ENCODE measurements at places on chromosomes 13 and 19.

DNA sequence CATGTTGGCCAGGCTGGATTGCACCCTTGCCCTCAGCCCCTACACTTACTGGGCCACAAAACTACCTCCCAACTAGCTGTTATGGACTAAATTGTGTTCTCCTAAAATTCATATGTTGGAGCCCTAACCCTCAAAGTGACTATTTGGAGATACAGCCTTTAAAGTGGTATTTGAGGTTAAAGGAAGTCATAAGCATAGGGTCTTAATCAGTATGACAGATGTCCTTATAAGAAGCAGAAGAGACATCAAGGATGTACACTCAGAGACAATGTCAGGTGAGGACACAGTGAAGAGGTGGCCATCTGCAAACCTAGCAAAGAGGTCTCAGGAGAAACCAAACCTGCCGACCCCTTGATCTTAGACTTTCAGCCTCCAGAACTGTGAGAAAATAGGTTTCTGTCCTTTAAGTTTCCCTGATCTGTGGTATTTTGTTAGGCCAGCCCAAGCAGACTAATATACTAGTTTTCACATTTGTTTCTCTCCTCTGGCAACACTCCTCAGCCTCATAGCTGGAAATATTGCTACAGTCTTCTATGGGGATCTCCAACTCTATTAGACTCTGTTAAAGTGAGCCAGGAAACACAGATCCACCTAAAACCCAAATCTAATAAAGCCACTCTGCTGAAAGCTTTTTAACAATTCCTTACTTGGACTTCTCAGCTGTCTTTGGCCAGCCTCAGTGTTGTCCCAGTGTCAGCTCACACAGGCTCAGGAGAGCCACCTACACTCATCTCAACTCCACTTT is 256.5 kb downstream of the TBC1D4 start:
- DNase-seq, result no peak

- DNase-seq, result no peak
Measured at GRCh38 chr13:111230385-111230930, 90.0 kb upstream of the TEX29 start.

DNA sequence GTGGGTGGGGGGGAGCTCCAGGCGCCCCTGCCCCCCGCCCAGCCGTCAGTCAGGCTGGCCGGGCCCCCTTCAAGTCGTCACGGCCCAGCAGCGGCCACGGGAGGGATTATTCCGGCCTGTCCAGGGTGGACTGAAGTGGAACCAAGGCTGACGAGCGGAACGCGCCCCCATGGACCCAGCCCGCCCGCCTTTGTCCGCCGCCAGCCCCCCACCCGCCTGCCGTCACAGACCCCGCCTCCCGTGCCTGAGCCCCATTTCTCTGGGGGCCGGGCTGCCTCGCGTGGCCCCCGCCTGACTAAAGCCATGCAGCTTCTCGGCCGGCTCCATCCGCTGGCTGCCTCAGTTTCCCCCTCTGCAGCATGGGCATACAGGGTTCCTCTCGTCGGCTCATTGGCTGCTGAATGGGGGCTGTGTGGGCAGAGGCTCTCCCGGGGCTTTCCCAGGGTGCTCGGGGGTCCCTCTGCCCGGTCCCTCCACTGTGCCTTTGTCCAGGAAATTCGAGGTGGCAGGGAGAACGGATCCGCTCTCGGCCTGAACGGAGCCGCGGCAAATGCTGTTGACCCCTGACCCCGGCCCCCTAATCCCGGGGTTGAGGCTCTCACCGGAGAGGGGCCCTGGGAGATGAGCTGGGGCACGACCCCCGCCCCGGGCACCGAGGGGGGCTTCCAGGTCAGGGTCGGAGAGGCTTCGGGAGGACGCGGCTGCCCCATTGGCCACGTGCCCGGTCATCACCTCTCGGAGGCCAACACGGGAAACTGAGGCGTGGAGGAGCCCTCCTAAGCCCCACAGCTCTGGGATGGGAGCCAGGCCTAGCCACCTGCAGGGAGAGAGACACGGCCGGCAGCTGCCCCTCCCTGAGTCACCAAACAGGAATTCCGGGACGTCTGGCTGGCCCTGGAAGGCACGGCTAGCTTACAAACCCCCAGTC is 27.4 kb downstream of the EFNA2 start:
- DNase-seq, result no peak

- no peak for DNase-seq
Measured at GRCh38 chr13:83620530-83621220, 261.6 kb downstream of the SLITRK1 start.

DNA sequence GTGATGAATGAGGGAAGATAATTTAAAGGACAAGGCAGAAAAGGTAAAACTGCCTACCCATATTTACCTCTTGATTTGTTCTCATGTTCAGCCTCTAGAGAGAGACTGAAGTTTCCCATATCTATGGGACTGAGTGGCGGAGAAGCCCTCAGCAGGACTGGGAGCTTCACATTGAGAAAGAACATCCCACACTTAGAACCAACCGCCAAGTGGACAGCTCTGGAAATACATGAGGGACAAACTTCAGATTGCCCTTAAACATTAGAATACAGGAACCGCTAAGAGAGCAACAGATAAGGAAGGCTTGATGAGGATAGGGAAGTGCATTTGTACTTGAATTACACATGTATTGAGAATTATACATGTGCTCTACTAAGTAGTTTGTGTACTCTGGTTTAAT is 316.0 kb upstream of the MIR17HG start:
- no peak for DNase-seq

GRCh38 chr13:80428349-80429096 is 87.6 kb upstream of the SPRY2 start:
- DNase-seq, result no peak

DNA sequence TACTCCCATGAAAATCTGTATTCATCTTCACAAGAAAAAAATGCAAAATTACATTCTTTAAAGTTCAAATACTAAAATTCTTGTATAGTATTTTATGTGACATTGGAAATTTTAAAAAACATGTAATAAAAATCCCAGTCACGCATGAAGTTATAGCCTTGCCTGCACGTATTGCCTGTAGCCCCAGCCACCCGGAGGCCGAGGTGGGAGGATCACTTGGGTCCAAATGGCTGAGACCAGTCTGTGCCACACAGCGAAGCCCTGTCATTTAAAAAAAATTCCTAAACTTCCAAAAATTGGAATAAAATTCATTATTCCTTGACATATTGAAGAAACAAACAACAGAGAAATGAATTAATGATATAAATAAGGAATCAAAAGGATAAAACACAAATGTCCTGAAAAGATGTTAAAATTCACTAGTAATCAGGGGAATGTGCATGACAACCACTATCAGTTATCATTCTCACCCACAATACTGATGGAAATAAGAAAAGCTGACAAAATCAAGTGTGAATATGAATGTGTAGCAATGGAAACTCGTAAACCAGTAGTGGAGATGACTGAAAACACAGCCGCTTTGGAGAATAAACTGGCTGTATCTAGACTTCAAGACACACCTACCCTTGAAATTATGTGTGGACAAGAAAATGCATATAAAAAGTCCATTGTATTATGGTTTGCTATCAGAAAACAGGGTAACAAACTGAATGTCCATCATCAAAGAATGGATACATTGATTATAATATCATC is 7.5 kb downstream of the CARD8 start:
- DNase-seq, result no peak

- no peak for DNase-seq
Measured at GRCh38 chr13:113117911-113118260, 4.7 kb upstream of the F10 start.

GRCh38 chr13:45333977-45334922 is 6.7 kb downstream of the TPT1 start:
- peak; percentile 16 for DNase-seq

DNA sequence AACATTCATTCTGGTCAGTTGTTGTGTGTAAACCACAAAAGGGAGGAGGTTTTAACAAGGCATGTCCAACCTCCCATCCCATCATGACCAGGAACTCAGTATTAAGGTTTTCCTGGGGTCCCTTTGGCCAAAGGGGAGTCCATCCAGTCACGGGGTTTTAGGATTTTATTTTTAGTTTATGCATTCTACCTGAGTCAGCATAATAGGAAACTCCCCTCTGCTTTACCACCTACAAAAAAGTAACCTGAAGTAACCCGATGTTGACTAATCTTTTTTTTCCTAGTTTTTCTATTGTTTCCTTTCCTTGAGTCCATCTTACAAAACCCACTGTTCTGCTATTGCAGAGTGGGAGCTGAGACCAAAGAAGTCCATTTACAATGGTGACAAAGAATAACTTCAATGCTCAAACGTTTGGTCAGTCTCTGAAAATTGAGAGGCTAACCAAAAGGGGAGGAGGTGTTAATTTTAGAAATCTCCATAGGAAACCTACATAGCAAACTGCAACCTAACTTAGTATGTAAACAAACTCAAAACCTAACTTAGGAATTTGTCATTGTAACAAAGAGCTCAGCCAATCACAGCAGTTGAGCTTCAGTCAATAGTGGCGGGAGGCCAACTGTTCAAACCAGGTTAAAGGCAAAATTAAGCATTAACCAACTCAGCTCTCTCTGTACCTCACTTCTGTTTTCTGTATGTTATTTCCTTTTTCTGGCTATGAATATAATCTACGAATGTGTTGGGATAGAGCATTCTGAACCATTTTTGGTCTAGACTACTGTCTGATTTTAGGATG is 1954.1 kb downstream of the PCDH9 start:
- no peak for DNase-seq

DNA sequence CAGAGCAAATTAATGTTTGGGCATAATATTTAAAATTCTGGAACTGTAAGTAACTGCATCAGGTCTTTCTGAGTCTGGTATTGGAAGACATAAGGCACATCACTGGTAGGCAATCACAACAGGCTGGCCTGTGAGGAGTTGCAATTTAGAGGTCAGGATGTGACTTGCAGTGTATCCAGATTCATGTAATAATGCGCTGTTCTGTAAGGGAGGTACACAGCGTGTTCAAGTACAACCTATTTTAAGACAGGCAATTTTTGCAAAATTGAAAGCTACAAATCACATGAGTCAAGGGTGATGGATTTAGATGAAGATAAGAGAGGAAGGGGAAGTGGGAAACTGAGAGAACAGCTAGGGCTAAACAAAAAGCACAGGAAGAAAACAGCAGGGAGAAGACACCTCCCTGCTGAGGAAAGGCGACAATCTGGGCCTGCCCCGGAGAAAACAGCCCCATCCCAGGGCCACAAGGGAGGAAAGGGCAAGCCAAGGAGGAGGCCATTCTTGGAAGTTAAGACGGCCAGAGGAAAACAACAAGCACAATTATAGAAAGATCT is 138.1 kb downstream of the LACC1 start:
- DNase-seq, result no peak

GRCh38 chr19:798415-799075 is 1.3 kb downstream of the PTBP1 start:
- DNase-seq, result no peak

DNA sequence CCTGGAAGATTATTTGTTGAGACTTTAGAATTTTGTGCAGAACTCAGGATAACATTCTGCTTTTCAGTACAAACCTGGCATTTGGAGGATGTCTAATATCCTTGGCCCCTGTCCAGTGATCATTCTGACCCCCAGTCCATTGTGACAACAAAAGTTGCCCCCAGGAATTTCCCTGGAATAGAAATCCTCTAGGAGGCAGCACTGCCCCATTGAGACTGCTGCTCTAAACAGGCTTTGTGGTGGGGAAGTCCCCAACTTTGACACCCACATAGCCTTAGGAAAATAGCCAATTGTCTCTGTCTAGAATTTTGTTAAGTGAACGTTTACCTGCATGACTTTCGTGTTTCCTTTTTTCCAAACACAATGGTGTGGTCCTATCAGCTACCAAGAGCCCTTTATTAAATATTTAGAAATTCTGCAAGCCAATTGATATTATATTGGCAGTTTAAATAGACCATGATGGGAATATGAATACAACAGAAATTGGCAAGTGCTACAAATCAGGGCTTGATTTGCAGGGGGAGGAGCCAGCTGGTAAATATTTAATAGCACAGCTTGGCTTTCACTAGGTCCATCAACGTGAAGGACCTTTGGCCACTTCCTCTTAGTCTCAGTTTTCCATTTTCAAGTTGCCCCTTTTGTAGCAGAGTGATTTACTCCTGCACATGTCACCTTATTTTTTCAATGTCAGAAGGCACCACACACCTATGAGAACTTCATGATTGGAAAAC is 451.7 kb downstream of the EFNB2 start:
- DNase-seq, result no peak

- DNase-seq, result no peak
Measured at GRCh38 chr13:28106976-28107375, 6.6 kb upstream of the FLT3 start.
